NCI-H460 (cell line): ENCODE measurements at places on chromosomes 11 and 22.

DNA sequence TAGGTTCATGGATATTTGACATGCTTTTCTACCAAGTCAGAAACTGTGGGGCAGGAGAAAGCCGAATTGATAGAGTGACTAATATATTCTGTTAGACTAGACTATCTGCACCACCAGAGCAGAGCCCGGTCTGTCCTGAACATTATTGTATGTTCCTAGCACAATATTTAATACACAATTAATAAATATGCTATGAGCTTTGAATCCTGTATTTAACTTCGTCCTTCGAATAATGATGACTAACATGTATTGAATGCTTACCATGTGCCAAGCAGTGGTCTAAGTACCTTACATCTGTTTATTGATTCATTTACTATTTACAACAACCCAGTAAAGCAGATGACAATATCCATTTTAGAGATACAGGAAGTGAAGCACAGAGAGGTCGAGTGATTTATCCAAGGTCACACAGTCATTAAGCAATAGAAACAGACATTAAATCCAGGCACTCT lies 44.8 kb upstream of the ANO3 start:
- no peak for DNase-seq

DNA sequence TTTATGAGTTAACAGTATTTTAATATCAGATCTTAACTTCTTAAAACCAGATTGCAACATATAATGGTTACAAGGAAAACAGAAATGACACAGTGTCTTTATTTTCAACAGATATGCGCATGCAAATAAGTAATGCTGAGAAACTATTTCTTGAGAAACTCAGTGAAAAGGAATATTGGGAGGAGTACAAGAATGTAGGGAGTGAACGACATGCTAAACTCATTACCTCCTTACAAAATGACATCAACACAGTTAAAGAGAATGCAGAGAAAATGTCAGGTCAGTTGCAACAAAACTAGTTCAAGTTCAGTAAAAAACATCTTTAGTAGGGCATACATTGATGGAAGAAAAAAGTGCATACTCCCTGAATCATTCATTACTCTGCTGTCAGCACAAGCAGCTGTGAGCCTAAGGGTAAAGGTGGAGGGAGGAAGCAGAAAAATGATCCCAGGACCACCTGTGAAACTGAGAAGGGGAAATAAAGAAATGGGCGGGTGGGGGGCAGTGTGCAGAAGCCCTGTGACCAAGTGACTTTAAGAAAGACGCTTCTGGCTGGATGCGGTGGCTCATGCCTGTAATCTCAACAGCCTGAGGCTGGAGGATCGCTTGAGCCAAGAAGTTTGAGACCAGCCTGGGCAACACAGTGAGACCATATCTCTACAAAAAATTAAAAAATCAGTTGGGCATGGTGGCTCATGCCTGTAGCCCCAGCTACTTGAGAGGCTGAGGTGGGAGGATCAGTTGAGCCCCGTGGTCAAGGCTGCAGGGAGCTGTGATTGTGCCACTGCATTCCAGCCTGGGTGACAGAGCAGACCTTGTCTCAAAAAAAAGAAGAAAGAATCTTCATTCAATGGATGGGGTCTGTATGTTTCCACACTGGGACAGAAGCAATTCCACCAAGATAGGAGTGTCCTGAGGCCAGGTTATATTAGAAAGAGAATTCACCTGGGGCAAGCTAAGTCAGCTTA lies 31.2 kb downstream of the CCDC83 start:
- DNase-seq: no peak

- DNase-seq: no peak
These were observed 319.7 kb downstream of the CTTN start for GRCh38 chr11:70717936-70718595.

DNA sequence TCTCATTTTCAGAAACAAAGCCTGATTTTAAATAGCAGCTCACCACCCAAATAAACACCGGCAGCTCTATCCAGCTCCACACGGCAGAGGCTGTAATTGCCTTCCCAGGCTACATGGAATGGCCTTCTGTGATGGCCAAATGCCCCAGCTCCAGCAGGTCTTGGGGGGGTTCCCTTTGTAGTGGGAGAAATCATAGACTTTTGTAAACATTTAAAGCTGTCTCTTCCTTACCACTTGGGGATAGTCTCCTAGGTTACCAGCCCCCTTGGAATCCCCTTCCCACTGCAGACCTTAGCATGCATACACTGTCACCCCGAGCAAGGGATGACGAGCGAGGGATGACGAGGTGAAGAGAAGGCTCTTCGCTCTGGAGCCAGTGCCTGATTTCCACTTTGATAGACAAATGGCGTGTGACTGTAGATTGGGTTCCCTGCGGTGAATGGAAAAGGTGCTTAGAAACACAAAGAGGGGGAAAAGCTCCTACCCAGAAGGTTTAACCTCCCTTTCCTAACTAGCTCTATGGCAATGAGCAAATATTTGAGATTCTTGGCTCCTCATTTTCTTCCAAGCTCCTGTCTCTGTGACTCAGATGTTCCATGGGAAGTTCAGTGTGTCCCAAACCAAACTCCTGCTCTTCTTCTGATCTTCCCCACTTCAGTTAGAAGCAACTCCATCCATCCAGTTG lies 108.0 kb upstream of the CADM1 start:
- no peak for DNase-seq

DNA sequence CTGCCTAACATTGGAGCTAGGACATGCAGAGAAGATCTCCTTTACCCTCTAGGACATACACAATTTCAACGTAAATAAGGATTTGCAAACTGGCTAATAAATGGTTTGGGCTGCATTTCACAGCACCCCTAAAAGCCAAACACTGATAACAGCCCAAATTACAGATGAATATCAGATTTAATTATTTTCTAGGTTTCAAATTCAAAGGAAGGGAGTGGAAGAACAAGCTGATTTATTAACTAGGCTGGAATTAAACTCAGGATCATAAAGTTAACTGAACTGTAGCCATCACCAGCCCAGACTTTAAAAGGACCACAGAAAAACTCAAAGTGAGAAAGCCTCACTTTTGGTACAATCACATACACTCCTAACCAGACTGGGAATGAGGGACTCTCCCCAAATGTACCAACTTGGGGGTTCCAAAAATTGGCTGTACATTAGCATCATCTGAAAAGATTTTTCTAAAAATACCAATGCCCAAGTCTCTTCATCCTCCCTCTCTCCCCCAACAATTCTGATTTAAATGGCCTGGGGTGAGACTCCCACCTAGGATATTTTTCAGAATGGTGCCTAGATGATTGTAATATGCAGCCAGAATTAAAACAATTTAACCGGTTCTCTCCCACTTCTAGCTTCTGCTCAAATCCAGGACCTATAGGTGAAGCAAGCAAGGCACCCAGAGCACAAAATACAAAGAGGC lies 43.5 kb downstream of the SYTL2 start:
- DNase-seq: no peak

GRCh38 chr22:39220450-39220849 lies 24.3 kb downstream of the PDGFB start:
- no peak for DNase-seq

- DNase-seq: peak; percentile 55
These were observed 18.9 kb downstream of the LIMK2 start for GRCh38 chr22:31230871-31231621.

GRCh38 chr22:20554824-20555223 lies 47.4 kb downstream of the MED15 start:
- no peak for DNase-seq

DNA sequence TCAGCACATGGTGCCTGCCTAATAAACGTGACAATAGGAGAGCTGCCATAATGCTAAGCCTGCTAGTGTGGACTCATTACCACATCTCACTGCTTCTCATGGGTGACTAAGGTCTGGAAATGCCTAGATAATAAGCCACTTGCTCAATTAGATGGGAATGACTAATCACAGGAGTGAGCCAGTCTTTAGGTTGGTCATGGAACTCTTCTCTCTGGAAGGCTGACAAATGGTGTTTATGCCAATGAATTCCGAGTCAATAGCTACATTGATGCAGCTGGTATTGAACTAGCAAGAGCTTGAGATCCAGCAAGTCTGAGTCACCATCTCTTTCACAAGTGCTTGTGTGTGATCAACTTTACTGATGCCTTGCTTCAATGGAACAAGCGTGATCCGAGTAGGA lies 334.9 kb downstream of the OPCML start:
- no peak for DNase-seq
